Activated naive CD4-positive, alpha-beta T cell treated with anti-CD3 and anti-CD28 coated beads, Interleukin-2, amount 50 U/mL, for 16 hours (primary cell): ENCODE measurements at places on chromosomes 7 and 10.

GRCh38 chr10:49344840-49345239 lies 45.9 kb downstream of the C10orf71 start:
- DNase-seq = no peak

GRCh38 chr10:126839094-126839761 lies 66.0 kb upstream of the DOCK1 start:
- DNase-seq = no peak

GRCh38 chr7:50558294-50559053 lies 6.7 kb downstream of the DDC start:
- no peak for DNase-seq

- no peak for DNase-seq
These were observed 216.0 kb downstream of the KCNMA1 start for GRCh38 chr10:77421591-77421990.

DNA sequence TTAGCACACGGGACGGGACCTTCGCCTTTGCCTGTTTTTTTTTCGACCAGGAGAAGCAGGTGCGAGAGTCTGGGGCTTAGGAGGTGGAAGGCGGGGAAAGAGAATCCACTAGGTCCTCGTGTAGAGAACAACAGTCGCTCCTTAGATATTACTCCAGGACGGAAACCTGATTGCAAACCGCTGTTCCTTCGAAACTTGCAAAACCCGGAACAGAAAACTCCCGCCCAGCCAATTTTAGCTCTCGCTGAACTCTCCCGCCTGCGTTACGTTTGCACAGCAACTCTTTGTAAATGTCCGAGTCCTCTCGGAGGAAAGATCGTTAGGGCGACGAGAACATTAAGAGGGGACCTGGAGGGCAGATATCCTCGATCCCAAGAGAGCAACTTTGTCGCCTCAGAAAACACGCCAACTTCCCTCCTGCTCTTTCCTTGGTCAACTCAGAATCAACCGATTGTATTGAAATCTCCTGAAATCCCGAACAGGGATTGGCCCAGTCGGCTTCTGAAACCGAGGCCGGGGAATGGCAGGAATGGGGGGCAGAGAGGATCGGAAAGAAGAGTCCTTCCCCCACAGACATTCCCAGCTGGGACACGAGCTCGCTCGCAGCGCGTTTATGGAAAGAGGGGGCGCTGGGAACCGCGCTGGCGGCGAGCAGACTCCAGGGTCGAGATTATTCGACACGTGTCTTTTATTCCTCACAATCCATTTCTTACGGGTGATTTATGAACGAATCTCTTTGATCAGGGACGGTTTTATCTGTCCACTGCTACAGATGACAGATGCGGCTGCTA lies 9.9 kb downstream of the TWIST1 start:
- no peak for DNase-seq

- no peak for DNase-seq
These were observed 72.8 kb upstream of the KAT6B start for GRCh38 chr10:74753442-74754211.

DNA sequence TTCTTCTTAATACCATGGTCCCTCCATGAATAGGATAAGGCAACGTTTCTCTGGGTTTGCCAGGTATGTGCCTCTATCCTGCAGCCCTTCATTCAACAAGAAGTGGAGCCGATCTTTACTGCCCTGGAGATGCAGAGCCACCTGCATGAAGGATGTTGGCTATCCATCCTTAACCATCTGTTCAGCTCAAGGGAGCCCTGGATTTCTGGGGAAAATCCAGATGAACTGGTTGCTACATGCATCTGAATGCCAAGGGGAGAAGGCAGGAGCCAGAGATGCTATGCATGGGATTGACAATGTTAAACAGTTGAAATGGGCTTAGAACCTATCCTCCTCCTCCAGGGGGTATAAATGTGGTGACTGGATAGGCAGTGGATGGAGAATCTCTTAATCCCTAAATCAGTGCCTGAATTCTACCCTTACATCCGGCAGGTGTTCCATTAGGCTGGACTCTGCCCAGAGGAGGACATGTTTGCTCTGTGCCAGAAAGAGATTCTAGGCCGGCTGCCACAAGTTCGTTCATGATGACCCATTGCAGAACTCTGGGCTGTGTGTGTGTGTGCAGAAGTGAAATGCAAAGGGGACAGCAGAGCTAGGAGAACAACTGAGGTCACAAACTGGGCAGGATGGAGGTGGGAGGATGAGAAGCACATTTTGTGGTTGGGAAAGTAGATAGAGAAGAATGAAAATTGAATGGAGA lies 15.6 kb downstream of the CPED1 start:
- DNase-seq = no peak

DNA sequence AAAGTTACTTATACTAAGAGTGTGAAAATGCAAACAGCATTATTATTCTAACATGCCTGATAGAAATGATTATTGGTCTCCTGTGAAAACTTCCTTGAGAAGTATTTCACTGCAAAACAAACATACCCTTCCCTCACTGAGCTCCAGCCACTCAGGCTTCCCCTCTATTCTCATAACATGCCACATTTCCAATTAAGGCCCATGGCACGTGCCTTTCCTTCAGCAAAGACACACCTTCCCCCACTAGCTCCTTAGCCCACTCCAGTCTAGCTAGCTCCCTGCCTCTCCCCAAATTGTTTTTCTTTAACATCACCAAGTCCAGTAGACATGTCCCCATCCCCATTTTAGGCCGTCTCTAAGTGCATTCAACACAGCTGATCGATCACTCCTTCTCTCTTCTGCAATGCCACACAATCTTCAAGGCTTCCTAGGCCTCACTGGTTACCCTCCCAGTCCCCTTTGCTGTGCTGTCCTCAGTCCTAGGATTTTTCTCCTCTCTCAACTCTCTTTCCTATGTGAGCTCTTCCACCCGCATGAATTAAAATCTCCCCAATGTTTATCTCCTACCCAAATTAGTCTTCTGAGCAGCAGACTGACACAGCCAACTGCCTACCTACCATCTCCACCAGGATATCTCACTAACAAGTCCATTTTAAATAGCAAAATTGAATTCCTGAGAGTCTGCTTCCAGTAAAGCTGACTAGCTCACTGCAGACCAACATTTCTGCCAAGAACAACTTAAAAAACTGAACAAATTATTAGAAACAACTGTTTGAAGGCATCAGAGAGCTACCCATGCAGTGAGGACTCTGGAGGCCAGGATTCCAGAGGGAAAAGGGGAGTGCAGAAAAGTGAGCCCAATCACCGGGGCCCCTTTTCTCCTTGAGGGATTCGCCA lies 11.9 kb downstream of the CYTH3 start:
- no peak for DNase-seq

DNA sequence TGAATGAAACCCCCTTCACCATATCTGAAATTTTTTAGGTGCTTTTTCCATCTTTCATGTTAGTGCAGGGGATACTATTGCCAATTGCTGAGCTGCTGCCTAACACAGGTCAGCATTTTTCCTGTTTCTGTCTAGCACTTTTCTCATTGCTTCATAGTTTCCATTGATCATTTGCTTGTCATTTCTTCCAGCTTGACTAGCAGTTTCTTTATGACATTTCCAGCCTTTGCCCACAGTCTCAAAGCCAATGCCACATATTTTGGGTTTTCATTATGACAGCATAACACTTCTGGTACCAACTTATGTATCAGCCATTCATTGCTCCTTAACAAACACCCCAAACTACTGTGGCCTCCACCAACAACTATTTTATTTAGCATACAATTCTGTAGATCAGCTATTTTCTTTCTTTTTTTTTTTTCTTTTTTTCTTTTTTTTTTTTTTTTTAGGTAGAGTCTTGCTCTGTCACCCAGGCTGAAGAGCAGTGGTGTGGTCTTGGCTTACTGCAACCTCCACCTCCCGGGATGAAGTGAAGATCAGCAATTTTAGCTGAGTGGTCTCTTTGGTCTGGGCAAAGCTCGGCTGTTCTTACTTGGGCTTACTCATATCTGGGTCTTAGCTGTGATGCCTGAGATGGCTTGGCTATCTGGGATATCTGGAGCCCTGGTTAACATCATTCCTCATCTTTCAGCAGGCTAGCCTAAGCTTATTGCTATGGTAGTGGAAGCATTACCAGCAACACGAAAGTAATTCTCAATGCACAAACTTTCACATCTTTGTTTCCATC lies 102.3 kb downstream of the EPC1 start:
- DNase-seq = no peak

- no peak for DNase-seq
These were observed 162.4 kb downstream of the TNS3 start for GRCh38 chr7:47419471-47419870.

- no peak for DNase-seq
These were observed 82.1 kb downstream of the CAMK1D start for GRCh38 chr10:12431151-12432101.

DNA sequence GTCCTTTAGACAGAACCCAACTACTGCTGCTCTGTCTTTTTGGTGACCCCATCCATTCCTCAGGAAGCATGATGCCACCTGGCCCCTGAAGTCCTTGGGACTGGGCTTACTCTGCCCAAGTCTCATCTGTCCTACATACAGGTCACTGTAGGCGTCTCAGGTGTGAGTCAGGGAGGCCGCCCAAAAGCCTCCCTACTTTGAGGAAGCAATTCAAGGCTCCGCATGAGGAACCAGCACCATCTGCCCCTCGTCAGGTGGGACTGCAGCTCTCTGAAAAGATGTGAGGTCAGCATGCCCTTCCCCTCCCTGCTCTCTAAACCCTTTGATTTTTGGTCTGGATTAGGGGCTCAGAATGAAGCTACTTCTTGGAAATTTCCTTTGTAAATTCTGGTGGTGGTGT lies 354.8 kb downstream of the CXCL12 start:
- DNase-seq = no peak

- DNase-seq = no peak
These were observed 26.8 kb downstream of the WNT16 start for GRCh38 chr7:121355574-121355973.

DNA sequence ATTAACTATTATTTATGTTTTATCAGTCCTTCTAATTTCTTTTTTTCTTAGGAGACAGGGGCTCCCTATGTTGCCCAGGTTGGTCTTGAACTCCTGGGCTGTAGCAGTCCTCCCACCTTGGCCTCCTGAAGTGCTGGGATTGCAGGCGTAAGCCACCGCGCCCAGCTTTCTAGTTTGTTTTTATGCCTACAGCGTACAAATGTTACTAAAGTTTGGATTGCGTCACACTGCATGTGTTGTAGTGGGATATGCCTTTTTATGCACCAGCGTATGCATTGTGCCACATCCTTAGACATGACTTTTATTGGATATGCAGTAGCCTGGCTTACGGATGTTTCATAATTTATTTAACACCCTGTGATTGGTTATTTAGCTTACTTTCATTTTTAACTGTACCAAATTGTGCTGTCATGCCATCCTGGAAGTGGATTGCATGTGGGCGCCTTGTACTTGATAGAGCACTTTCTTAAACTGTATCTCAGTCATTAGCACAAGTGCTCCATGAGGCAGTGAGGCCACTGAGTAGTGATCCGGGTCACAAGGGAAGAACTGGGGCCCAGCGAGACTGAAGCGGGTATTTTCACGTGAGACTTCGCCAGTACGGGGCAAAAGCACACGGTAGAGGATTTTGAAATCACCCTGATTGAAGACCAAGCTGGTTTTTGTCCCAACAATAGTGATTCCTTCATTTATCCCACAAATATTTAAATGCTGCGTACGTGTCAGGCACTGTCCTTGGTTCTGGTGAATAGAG lies 165.0 kb downstream of the MGMT start:
- no peak for DNase-seq

GRCh38 chr10:109591601-109592000 lies 331.7 kb downstream of the XPNPEP1 start:
- no peak for DNase-seq

DNA sequence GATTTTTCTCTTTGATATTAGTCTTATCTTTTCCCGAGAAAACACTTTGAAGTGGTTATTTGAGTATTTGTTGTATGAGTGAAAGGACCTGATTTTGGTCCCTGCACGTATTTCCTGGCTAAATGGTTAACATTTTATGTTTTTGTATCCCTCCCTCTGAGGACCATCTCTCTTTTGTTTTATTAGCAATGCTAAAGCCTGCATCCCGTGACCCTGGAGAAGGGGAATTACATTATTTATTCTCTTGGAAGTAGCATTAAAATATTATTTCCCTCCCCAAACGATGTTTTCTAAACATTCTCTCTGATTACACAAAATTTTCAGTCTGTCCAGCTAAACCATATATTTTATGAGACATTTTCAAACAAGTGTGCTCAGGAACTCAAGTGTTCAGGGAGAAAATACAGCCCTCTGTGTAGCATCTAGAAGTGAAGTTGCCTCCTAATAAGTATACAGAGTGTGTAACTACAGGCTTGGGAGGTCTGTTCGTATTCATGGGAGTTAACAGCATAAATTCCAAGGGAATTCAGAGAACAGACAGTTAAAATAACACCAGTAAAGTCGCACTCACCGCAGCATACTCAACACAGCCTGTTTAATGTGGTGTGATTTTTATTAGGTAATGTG lies 163.8 kb upstream of the NPVF start:
- DNase-seq = no peak

DNA sequence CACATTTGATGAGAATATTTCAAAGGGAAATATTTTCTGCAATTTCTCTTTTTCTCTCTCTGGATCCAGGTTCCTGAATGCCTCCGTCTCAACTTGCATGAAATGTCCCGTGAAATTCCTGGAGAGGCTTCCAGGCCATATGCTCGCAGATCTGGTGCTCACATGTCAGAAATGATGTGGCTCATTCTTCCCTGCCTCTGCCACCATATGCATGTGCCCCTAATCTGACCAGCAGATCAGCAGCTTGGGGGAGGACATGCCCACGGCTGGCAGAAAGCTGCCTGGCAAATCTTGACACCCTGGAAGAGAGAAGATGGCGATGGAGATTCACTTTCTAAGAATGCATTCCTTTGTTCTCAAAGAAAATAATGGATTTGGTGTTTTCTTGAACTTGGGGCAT lies 490.7 kb downstream of the RPS24 start:
- no peak for DNase-seq

- no peak for DNase-seq
These were observed 145.6 kb downstream of the EXOC4 start for GRCh38 chr7:133398506-133398905.

DNA sequence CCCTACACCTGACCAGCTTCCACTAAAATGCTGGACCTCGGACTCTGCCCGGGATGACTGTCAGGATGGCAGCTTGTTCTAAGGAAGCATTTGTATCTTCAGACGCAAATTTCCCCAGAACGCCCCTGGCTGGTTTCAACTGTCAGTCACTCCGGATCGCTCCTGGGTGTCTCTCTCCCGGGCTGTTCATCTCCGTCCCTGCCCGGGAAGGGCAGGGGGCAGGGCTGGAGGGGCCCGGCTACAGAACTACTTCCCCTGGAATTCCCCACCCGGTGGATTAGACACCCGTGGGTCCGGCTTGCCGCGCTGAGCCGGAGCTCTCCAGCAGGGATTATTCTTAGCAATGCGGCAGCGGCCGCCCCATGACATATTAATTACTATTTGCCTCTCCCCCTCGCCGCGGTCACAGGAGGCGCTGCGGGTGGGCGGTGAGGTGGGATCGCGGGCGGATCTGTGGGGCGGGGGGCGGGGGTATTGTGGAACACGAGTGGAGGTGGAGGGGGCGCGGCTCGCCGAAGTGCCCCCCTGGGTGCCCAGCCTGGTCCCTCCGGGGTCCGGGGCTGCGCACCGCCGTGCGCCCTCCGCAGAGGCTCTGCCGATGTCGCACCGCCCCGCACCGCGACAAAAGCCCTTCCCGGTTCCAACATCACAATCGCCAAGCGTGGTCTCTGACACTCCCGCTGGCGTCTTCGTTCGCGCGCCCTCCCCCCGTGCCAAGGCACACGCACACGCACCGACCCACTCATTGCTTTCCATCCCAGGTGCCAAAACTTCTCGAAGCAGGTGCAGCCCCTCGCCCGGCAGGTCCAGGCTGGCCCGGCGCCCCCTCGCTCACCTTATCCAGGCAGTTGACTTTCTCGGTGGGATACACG lies 276.1 kb upstream of the NEBL start:
- no peak for DNase-seq

- no peak for DNase-seq
These were observed 76.2 kb upstream of the PPP2R2D start for GRCh38 chr10:131824371-131825149.
